ENCODE measurements at places on chromosomes 12 and 14.

DNA sequence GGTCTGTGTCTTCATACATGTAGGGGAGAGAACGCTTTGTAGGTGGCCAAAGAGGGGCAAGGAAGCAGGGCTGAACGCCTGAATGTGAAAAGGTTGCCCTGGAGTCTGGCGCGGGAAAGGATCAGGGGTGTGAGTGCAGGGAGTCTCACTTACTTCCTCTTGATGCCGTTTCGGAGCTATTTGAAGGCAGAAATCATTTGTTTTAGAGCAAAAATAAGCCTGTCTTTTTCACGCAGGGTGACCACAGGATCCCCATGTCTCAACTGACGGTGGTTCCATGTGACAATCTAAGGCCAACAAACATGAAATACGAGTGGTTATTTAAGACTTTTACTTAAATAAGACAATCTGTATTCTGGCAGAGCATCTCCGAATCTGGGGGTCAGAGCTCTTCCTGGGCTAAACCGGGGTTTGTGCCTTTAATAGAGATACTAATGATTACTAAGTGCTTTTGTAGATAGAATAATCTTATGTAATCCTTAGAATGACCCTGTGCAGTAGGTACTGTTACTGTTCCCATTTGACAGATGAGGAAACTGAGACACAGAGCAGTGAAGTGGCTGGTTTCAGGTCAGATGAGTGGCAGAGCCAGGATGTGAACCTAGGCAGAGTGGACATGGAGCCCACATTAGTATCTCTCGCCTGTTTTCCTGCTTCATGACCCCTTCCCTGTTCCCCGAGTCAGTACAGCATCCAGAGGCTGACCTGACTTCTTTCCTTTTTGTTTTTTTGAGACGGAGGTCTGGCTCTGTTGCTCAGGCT lies 1.9 kb downstream of the BRI3BP start:
- DNase-seq = no peak

DNA sequence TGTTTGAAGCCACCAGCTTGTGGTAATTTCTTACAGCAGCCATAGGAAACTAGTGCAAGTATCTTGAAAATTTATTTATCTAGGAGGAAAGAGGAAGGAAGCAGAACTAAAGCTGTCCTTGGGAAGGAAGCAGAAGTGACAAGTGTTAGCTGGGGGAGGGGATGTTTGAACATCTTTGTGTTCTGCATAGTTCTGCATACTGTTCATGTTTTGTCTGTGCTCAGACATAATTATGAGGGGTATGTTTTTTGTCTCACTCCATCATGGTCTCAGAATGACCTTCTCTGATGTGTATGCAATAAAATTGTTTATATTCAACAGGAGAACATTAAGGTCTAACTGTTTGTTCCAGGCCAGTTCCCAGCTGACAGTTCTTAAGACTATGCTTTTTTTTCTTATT lies 606.5 kb downstream of the GALC start:
- no peak for DNase-seq

GRCh38 chr12:104738776-104739642 lies 219.1 kb downstream of the SLC41A2 start:
- DNase-seq = no peak

DNA sequence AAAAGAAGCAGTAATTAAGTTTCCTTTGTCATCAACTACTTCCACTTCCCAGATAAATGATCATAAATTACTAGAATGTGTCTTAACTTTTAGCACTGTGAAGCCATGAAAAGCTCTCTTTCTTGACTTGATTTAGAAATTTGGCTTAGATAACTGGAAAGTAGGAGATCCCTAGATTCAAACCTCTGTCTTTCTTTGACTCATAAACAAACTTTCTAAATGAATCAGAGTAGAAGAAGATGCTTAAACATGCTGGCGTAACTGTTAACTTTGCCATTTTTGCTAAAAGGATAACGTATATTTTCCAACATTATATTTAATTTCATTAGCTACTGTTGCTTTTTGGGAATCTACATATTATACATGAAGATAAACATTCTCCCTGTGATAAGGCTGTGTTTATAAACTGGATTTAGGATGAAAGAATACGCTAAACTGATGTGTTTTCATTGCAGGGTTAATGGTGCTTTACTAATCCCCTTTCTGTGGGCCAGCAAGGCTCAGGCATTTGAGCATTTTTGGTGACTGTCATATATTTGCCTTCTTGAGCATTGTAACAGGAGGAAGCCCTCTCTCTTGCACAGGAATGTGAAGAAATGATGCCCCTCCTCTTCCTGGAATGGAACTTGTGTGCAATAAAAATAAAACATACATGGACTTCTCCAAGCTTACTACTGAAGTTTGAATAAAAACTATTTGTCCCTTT lies 301.4 kb downstream of the BMP4 start:
- DNase-seq = no peak

- no peak for DNase-seq
Observed at GRCh38 chr12:60847281-60847680, 1251.5 kb downstream of the SLC16A7 start.

GRCh38 chr12:990661-991349 lies at the start of gene ERC1:
TSS of gene ERC1 (plus strand) at chr12:991223. CDS start at chr12:1027904, 36,681 bp downstream.
- DNase-seq = peak; percentile 77

DNA sequence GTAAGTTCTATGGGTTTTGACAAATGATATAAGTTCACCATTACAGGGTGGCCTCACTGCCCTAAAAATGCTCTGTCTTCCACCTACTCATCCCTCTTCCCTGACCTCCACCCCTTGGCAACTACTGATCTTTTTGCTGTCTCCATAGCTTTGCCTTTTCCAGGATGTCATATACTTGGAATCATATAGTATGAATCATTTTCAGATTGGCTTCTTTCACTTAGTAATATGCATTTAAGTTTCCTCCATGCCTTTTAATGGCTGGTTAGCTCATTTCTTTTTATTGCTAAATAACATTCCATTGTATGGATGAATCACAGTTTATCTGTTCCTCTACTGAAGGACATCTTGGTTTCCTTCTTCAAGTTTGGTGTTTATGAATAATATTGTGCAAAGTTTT lies 14.0 kb upstream of the PEX5 start:
- no peak for DNase-seq

- DNase-seq = no peak
Observed at GRCh38 chr14:92581966-92582566, 68.5 kb downstream of the RIN3 start.

- DNase-seq = no peak
Observed at GRCh38 chr14:90730206-90730766, 85.9 kb downstream of the TTC7B start.

DNA sequence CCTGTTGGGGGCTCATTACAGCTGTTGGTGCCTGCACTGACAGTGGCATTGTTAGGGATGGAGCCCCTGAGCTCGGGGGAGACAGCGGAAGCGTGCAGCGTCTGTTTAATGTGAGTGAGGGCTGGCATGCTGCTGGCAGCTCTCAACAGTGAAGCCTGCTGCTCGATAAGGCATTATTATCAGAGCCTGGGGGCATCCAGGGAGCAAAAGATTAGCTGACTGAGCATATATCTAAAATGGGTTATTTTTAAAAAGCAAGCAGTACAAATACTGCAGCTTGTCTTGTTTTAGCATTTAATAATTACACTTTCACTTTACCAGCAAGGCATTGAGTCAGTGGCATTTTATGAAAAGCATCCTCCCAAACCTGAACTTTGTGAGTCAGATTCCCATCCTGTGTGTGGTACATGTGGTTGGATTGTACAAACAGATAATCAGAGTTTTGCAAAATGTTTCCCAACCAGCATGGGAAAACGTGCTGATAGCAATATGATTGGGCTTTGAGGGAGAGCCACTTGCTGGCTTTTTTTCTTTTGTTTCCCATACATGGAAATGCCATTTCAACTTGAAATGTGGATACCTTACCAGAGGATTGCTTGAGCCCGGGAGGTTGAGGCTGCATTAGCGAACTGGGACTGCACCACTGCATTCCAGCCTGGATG lies 150.8 kb downstream of the PRKCH start:
- DNase-seq = peak; percentile 69
